SJCRH30 (cell line): ENCODE measurements at places on chromosomes 1 and 21. TPM values are rescaled to one million over a fixed set of nuclear protein-coding genes. Genes with fewer than 3 reads are reported as not detected.

- peak; percentile 59 for DNase-seq
- no peaks in the 10 kb centered on the region for H3K27me3 ChIP-seq
- peaks cover 3% of the 10 kb centered on the region; the same call in 1 of the 2 replicates for H3K36me3 ChIP-seq
- H3K4me1 ChIP-seq = peaks cover 17% of the 10 kb centered on the region
Observed at GRCh38 chr1:154944401-154945159, 8.1 kb upstream of the PMVK start.

GRCh38 chr1:229657993-229658755 lies 32.1 kb downstream of the URB2 start:
- no peak for DNase-seq
- peaks cover 58% of the 10 kb centered on the region for H3K36me3 ChIP-seq
- no peaks in the 10 kb centered on the region for H3K4me1 ChIP-seq
- no peaks in the 10 kb centered on the region for H3K27me3 ChIP-seq
- no peak overlapping the region for H3K27ac ChIP-seq
- H3K4me3 ChIP-seq = no peak overlapping the region

DNA sequence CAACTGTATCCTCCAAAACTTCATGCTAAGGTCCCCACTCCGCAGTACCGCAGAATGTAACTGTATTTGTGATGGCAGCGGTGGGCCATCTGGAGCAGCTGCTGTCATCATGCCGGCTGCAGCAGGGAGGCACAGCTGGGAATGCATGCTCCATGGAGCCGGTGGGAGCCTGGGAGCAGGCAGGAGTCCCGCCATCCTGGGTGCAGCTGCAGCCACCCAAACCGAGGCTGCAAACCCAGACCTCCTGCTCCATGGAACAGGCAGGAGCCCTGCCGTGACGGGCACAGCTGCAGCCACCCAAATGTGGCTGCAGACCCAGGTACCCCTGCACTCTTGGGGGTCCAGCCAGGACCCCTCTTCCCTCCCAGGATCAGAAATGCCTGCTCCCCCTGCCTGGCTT lies 80.3 kb downstream of the SCMH1 start:
- DNase-seq = peak; percentile 46
- no peaks in the 10 kb centered on the region for H3K4me1 ChIP-seq

DNA sequence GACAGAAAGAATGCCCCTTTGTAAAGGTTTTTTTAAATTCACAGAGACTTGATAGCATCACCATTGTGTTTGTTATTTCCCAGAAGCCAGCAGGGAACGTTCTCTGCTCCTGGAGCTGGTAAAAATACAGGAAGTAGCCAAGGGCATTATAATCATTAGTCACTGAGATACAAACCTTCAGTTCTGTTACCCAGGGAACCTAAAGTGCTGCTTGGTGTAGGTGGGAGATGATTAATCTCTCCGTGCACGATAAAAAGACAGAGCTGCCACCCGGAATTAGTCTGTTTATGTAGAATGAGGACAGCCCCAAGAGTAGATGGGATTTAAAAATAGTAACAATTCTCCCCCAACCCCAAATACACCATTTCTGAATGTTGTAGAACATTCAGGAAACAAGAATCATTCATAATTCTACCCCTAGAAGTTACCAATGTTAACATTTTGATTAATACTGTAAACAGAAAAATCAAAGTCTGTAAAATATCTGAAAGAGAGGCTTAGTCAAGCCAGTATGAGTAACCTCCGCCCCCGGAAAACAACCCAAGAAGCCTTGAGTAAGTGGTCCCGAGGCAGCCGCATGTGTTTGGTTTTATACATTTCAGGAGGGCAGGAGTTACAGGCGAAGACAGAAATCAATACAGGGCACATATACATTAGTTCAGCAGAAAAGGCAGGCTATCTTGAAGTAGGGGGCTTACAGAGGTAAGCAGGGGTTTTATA lies 45.3 kb upstream of the CTBS start:
- no peaks in the 10 kb centered on the region for H3K36me3 ChIP-seq
- no peak overlapping the region for H3K27ac ChIP-seq
- H3K4me1 ChIP-seq = no peaks in the 10 kb centered on the region
- H3K27me3 ChIP-seq = no peaks in the 10 kb centered on the region
- peak overlapping the region; percentile 56; the same call in 1 of the 2 replicates for H3K4me3 ChIP-seq
- no peak for DNase-seq

DNA sequence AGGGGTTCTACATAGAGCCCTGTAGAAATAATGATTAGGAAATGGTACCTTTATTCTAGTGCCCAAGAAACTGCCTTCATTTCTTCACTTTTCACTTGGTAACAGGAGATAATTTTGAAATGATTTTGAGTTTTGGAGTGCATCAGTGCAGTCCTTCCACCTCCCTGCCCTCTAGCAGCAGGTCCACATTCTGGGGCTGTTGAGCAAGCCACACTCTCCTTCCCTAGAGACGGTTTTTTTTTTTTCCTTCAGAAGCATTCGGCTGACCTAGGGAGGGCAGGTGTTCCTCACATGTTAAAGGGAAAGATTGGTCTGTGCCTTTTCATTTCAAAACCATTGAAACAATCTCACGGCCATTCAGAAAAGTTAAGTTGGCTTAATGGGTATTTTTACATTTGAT lies 39.8 kb downstream of the SLC37A1 start:
- no peak for DNase-seq
- no peaks in the 10 kb centered on the region for H3K4me1 ChIP-seq
- H3K27ac ChIP-seq = no peak overlapping the region

F13B gene
- total RNA-seq = 0.16 TPM in 1 of 2 replicates, not detected in the other

DNA sequence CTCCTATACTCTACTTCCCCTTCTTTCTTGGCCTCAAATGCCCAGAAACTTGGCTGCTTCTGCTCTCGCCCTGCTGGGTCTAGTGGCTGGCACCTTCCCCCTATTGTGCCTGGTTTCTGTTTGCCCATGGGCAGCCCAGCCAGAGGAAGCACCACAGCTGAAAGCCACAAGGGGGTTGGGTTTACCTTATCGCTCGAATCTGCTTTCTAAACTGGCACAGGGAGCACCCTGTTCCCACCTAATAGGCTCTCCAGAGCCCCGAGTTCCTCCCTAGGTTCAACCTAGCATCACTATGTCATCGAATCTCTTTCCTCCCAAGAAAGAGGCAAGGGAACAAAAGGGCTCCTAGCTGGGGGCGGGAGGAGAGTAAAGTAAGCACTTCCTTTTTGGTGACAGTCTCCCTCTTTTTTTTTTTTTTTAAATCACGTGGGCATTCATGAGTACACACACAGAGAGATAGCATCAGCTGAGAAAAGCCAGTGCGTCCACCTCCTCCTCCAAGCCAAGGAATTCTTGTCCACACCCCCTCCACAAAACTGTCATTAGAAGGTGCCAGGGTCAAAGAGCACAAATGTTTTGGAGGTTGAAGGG lies 72.8 kb downstream of the PLEKHA6 start:
- H3K4me1 ChIP-seq = peaks cover 36% of the 10 kb centered on the region
- H3K27ac ChIP-seq = no peak overlapping the region
- no peaks in the 10 kb centered on the region for H3K27me3 ChIP-seq
- no peak overlapping the region for H3K4me3 ChIP-seq

MLLT11 gene
- total RNA-seq = 14.9 and 15.7 TPM in 2 replicates

GRCh38 chr1:159838715-159839114 lies 12.0 kb downstream of the SLAMF8 start:
- no peak for DNase-seq
- H3K4me1 ChIP-seq = no peaks in the 10 kb centered on the region
- H3K27me3 ChIP-seq = no peaks in the 10 kb centered on the region
- H3K36me3 ChIP-seq = no peaks in the 10 kb centered on the region
- no peak overlapping the region for H3K4me3 ChIP-seq

DNA sequence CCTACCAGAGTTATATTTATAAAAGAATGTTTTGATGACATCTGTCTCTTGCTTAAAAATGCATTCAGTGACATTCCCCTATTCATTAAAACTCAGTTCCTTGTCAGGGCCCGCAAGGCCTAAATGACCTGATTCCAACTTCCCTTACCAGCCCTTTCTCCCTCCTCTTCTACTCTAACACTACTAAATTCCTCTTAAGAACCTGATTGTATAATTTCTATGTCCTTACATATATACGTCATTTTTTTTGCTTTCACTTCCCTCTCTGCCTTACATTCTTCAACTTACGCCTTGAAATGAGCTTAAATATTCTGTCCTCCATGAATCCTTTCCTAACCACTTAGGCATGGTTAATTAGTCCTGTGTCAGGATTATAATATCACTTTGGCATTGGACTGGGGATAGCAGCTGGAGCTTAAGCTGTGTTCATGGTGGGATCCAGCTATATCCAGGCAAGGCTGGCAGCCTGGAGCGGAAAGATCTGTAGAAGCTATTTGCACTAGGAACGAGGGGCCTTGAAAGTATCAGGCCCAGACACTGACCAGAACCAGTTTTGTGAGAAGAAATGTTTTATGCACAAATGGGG lies 360.2 kb upstream of the PTBP2 start:
- H3K4me1 ChIP-seq = peaks cover 27% of the 10 kb centered on the region
- no peak overlapping the region for H3K4me3 ChIP-seq
- no peaks in the 10 kb centered on the region for H3K36me3 ChIP-seq
- no peaks in the 10 kb centered on the region for H3K27me3 ChIP-seq
- H3K27ac ChIP-seq = peak overlapping the region; percentile 41

KRTAP13-2 gene
- not detected in 2 replicates for total RNA-seq

- H3K27ac ChIP-seq = no peak overlapping the region
- no peaks in the 10 kb centered on the region for H3K27me3 ChIP-seq
- H3K36me3 ChIP-seq = no peaks in the 10 kb centered on the region
- H3K4me1 ChIP-seq = peaks cover 42% of the 10 kb centered on the region
- H3K4me3 ChIP-seq = no peak overlapping the region
- no peak for DNase-seq
Observed at GRCh38 chr1:231973830-231974229, 347.2 kb downstream of the DISC1 start.

- no peaks in the 10 kb centered on the region for H3K36me3 ChIP-seq
- no peak overlapping the region for H3K27ac ChIP-seq
- H3K4me1 ChIP-seq = no peaks in the 10 kb centered on the region
- no peak overlapping the region for H3K4me3 ChIP-seq
- no peak for DNase-seq
- peaks cover 5% of the 10 kb centered on the region; the same call in 1 of the 2 replicates for H3K27me3 ChIP-seq
Observed at GRCh38 chr21:43854773-43855633, 10.0 kb upstream of the AGPAT3 start.

DNA sequence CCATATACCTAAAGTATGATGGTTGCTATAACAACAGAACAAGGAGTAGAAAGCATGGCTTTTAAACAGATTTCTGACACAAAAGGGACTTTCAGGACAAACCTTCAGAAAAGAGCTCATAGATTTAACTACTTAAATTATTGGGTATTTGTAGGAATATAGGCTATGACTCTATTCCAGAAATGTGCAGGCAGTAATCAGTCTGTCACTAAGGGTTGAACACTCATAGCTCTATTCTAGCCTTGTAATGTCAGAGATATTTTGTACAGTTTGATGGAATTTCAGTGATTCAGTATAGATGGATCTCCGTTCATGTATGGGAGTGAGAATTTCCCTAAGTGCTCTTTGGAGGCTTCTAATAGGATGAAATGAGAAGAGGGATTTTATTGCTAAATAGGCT lies 82.8 kb downstream of the EXTL2 start:
- no peaks in the 10 kb centered on the region for H3K4me1 ChIP-seq
- no peak overlapping the region for H3K27ac ChIP-seq
- H3K27me3 ChIP-seq = no peaks in the 10 kb centered on the region
- H3K36me3 ChIP-seq = no peaks in the 10 kb centered on the region

DNA sequence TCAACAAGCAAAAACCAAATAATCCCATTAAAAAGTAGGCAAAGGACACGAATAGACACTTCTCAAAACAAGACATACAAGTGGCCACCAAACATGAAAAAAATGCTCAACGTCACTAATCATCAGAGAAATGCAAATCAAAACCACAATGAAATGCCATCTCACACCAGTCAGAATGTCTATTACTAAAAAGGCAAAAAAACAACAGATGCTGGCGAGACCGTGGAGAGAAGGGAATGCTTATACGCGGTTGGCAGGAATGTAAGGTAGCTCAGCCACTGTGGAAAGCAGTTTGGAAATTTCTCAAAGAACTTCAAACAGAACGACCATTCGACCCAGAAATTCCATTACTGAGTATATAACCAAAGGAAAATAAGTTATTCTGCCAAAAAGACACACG lies 145.1 kb upstream of the EDN2 start:
- H3K4me3 ChIP-seq = no peak overlapping the region
- peak overlapping the region; percentile 53 for H3K27ac ChIP-seq
- peak; percentile 58 for DNase-seq
- no peaks in the 10 kb centered on the region for H3K27me3 ChIP-seq

- no peaks in the 10 kb centered on the region for H3K36me3 ChIP-seq
- peaks cover 15% of the 10 kb centered on the region for H3K4me1 ChIP-seq
- DNase-seq = no peak
- no peak overlapping the region for H3K4me3 ChIP-seq
- H3K27me3 ChIP-seq = 0 out of 2 replicates have a peak, but pooled peaks cover 3% of the 10 kb centered on the region
Observed at GRCh38 chr21:37036177-37036576, 29.7 kb downstream of the RIPPLY3 start.

DYNLT4 gene
- total RNA-seq = not detected in 2 replicates

SYT14 gene
- not detected in 2 replicates for total RNA-seq

DNA sequence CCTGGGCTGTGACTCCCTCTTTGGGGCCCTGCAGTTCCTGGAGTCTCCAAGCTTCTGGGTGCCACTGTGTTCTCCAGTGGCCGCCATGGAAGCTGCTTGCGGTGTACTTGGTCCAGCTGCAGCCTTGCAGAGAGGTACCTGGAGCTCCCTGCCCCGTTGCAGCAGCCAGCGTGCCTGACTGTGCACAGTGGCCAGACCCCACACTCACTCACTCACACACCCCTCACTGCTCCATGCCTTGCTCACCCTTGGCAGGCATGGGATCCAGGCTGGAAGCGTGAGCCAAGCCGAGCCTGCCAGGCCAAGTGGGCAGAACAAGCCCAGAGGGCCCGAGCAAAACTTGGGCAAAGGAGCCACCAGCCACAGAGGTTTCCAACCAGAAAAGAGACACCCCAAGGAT lies 43.0 kb downstream of the MATN1 start:
- H3K36me3 ChIP-seq = no peaks in the 10 kb centered on the region
- no peaks in the 10 kb centered on the region for H3K4me1 ChIP-seq
- H3K27ac ChIP-seq = no peak overlapping the region
- no peaks in the 10 kb centered on the region for H3K27me3 ChIP-seq
- H3K4me3 ChIP-seq = no peak overlapping the region

GRCh38 chr1:111216751-111217150 lies 10.8 kb upstream of the CHI3L2 start:
- H3K27me3 ChIP-seq = no peaks in the 10 kb centered on the region
- no peak for DNase-seq
- H3K27ac ChIP-seq = no peak overlapping the region
- H3K4me1 ChIP-seq = no peaks in the 10 kb centered on the region

- no peak overlapping the region for H3K27ac ChIP-seq
- H3K27me3 ChIP-seq = no peaks in the 10 kb centered on the region
- H3K4me3 ChIP-seq = no peak overlapping the region
- H3K4me1 ChIP-seq = peaks cover 37% of the 10 kb centered on the region
- peak; percentile 79 for DNase-seq
- H3K36me3 ChIP-seq = no peaks in the 10 kb centered on the region
Observed at GRCh38 chr1:17102232-17102631, 17.0 kb downstream of the PADI2 start.

KCNT2 gene
- total RNA-seq = 1.3 and 2.7 TPM in 2 replicates

USH2A gene
- total RNA-seq = 0.02 TPM in 1 of 2 replicates, not detected in the other

MUL1 gene
- total RNA-seq = 26.7 and 28.8 TPM in 2 replicates

ECE1 gene
- 73.2 and 74.5 TPM in 2 replicates for total RNA-seq

DNA sequence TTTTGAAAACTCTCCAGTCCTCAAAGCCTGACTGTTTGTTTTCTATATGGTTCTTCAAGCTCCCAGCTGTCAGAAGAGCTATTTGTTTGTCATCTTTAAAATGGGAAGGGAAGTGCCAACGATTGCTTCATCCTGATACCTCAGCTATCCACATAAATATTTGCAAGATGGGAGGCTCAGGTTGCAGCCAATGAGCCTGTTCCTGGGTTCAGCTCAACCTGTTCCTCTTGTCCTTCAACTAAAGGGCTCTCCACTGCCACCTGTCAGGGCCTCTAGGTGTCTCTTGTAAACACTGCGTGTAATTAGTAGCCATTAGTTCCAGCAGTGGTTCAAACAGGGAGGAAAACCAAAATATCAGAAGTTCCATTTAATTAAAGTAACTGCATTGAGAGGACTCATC lies 445.1 kb downstream of the AJAP1 start:
- no peak for DNase-seq
- no peaks in the 10 kb centered on the region for H3K27me3 ChIP-seq
- no peak overlapping the region for H3K27ac ChIP-seq
- H3K36me3 ChIP-seq = no peaks in the 10 kb centered on the region
